DMS79 treated with DMSO at 0.1 percent for 48 hours (cell line): ENCODE measurements at places on chromosomes 6 and 20.

DNA sequence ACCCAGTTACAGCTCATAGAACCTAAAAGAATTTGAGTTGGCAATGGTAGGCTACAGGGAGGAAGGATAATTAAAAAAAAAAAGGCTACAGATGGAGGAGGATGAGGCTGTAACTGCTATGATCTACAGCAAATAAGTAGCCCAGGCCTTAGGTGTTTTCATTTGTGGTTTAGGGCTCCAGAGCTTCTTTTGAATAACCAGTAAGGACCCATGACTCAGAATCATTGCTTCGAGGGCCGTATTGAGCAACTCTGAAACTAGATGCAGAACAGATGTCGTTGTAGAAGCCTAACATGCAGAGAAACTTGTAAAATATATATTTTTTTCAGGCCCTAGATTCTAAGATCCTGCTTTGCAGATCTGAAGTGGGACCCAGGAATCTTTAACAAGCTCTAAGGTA lies 19.0 kb upstream of the ASIP start:
- DNase-seq: no peak

- no peak for DNase-seq
Observed at GRCh38 chr6:112971651-112972050, 624.5 kb downstream of the RFPL4B start.

GRCh38 chr20:19901226-19901625 lies 115.9 kb upstream of the NAA20 start:
- no peak for DNase-seq

- DNase-seq: no peak
Observed at GRCh38 chr6:120686492-120686891, 647.8 kb downstream of the TBC1D32 start.

- no peak for DNase-seq
Observed at GRCh38 chr6:109347779-109348178, 34.5 kb downstream of the CD164 start.

- DNase-seq: peak; percentile 73
Observed at GRCh38 chr6:33313105-33313708, 671 bp downstream of the TAPBP start.

GRCh38 chr6:28001751-28002150 lies 44.7 kb downstream of the OR2B6 start:
- no peak for DNase-seq

DNA sequence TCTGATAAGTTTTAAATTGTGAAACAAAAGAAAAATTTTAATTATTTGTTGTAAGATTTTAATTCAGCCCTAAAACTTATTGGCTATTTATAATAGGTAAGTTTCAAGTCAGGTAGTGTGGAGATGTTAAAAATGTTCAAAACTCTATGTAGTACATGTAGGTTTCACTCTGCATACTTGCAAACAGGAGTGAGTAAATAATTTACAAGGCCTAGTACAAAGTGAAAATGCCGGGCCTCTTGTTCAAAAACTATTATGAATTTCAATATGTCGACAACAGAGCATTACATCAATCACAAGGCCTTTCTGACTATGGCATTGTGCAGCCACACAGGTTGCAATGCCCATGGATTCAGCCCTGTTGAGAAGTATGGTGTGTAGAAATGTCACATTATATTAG lies 80.9 kb upstream of the GRIK2 start:
- no peak for DNase-seq

- no peak for DNase-seq
Observed at GRCh38 chr6:159788276-159788675, 1.1 kb downstream of the TCP1 start.
